Stimulated activated CD8-positive, alpha-beta memory T cell treated with anti-CD3 and anti-CD28 coated beads, Interleukin-15, amount 100 ng/mL, for 24 hours (primary cell): ENCODE measurements at places on chromosomes 2 and 18.

DNA sequence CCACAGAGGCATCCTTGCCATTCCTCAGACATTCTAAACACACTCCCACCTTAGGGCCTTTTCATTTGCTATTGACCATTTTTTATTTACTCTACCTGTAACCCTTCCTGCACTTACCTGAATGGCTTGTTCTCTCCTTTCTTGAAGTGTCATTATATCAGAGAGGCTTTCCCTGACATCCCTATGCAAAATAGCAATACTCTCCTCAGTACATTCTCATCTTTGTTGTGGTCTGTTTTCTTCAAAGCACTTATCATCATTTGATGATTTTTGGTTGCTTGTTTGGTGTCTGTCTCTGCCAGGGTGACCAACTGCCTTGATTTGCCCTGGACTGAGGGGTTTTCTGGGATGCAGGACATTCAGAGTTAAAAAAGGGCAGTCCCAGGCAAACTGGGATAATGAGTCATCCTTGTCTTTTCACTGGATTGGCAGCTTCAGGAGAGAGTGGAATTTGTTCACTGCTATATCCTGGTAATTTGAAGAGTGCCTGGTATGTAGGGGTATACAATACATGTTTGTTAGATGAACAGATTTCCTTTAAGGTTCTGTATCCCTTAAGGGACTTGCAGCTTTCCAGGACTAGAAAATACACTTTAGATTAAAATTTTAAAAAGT is 102.4 kb downstream of the BABAM2 start:
- DNase-seq = no peak

GRCh38 chr18:22813648-22814328 is 119.3 kb upstream of the RBBP8 start:
- no peak for DNase-seq

- DNase-seq = no peak
Measured at GRCh38 chr18:7637269-7637668, 70.2 kb downstream of the PTPRM start.

DNA sequence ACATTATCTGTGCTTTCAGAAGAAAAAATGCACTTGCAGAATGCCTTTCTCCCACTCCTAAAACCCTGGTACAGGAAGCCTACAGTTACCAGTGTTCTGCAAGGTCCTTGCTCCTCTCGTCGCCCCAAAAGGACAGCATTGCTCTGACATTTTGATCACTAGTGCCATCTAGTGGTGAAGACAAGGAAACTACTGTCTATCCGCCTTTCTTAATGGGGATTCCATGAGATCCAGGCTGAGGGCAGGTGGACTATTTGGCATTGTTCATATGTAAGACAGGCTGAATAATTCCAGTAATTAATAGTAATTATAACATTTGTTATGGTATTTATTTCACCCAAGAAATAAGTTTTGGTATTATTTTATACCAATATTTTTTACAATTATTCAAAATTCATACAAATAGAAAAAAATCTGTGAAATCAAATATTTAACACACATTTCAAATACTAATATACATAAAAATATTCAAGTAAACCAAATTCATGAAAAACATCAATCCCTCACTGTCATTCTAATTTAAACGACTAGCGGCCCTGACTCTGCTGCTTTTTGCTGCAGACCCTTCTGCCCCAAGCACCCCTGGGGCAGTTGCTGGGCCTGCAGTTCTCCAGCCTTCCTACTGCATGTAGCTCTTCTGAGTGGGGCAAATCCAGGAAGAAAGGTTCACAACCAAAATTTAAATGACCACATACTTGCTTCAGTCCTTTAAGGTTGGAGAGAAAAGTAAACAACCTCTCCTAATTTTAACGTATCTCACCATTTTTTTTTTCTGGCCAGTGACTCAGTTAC is 19.0 kb downstream of the TPGS2 start:
- DNase-seq = no peak

GRCh38 chr2:174785481-174785880 is 21.2 kb upstream of the CHRNA1 start:
- no peak for DNase-seq

DNA sequence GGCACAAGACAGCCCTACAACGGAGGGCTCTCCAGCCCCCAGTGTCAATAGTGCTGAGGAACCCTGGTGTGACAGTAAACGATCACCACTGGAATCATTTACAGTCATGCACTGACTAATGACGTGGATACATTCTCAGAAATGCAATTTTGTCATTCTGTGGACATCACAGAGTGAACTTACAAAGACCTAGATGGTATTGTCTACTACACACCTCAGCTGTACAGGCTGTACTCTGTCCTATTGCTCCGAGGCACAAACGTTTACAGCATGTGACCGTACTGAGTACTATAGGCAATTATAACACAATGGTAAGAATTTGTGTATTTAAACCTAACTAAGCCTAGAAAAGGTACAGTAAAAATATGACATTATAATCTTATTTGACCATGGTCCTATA is 67.2 kb downstream of the CD8B2 start:
- DNase-seq = no peak
